T-helper 22 cell (primary cell): ENCODE measurements at places on chromosomes 3 and 15.

DNA sequence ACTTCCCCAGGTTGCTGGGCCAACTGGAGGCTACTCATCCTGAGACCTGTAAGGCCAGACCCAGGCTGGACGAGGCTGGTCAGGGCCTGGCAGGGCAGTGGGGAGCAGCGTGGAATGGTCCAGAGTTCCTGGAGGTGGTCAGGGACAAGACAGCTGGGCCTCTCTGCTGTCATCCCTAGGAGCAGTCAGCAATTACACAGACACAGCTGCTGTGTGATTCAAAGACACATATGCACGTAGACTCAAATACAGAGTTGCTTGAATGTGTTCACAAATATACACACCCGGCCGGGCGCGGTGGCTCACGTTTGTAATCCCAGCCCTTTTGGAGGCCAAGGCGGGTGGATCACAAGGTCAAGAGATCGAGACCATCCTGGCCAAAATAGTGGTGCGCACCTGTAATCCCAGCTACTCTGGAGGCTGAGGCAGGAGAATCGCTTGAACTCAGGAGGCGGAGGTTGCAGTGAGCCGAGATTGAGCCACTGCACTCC, 1.5 kb upstream of the CD276 start:
- no peak for DNase-seq

GRCh38 chr3:43620831-43621655, 768 bp downstream of the ANO10 start:
- no peak for DNase-seq

GRCh38 chr15:88403351-88403791, 63.8 kb downstream of the MRPL46 start:
- no peak for DNase-seq

- DNase-seq, result peak; percentile 32
Observed at GRCh38 chr3:125374501-125374995, 577 bp downstream of the ZNF148 start.
